ENCODE measurements at places on chromosomes 1 and 21.

- H3K36me3 ChIP-seq, result peaks cover 11% of the 10 kb centered on the region
- no peak for DNase-seq
- peak overlapping the region; percentile 86 for H3K27ac ChIP-seq
- no peak overlapping the region for H3K4me3 ChIP-seq
- peaks cover 49% of the 10 kb centered on the region for H3K4me1 ChIP-seq
Measured at GRCh38 chr1:89310505-89310904, 37.8 kb upstream of the GBP5 start.

DNA sequence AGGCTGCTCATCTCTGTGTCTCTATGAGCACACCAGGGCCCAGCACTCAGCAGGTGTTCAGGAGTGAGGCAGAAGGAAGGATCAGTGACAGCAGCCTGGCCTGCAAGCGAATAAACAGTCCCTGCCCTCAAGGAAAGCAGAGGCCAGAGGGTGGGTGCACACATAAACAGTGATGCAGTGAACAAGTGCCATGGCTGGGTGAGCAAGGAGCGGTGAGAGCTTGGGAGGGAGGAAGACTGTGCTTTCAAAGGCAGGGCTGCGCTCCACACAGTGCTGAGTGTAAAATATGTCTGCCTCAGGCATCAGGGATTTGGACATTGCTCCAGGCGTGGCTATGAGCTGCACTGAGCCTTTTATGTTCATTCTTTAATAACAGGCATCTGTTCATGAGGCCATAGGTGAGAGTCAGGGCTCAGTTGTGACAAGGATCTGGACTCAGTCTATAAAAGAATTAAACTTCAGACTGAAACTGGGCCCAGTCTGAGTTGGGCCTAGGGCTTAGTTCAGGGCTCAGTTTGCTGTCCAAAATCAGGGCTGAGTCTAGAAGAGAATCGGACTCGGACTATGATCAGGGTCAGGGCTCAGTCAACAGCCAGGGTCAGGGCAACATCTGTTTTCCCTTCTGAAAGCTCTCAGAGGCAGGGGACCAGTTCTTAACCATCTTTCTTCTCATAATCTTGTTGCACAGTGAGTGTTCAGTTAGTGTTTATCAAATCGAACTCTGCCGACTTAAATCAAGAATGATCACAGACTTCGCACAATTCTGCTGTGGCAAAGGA is 213.7 kb downstream of the FOXD2 start:
- no peaks in the 10 kb centered on the region for H3K36me3 ChIP-seq
- no peak for DNase-seq
- H3K4me1 ChIP-seq, result no peaks in the 10 kb centered on the region
- H3K27ac ChIP-seq, result no peak overlapping the region
- peaks cover 13% of the 10 kb centered on the region for H3K27me3 ChIP-seq

- no peak overlapping the region for H3K4me3 ChIP-seq
- no peaks in the 10 kb centered on the region for H3K36me3 ChIP-seq
- peaks cover 2% of the 10 kb centered on the region for H3K27me3 ChIP-seq
- DNase-seq, result no peak
- H3K27ac ChIP-seq, result no peak overlapping the region
Measured at GRCh38 chr1:221635305-221635704, 106.6 kb downstream of the DUSP10 start.

GRCh38 chr1:181159451-181160140 is 71.1 kb downstream of the IER5 start:
- no peak overlapping the region for H3K4me3 ChIP-seq
- peaks cover 2% of the 10 kb centered on the region for H3K27me3 ChIP-seq
- H3K4me1 ChIP-seq, result peaks cover 25% of the 10 kb centered on the region
- DNase-seq, result peak; percentile 77
- H3K36me3 ChIP-seq, result peaks cover 4% of the 10 kb centered on the region

GRCh38 chr1:172141341-172141881 is 279.1 kb upstream of the C1orf105 start:
- no peak overlapping the region for H3K4me3 ChIP-seq
- no peaks in the 10 kb centered on the region for H3K36me3 ChIP-seq
- H3K27me3 ChIP-seq, result no peaks in the 10 kb centered on the region

DNA sequence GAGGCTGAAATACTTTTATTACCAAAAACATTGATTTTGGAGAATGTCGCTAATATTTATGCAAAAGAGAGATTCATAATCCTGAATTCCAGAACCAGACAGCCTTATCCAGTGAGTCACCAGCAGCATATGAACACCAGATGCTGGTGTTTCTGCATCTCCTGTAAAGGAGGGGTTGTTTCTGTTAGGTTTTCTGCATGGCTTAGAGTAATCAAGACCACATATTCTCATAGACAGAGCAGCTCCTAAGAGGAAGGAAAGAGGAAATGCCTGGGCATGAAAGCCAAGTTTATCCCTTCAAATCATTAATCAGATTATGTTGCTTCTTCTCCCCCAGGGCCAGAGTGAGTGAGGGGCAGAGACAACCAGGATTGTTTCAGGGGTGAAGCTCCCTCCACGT is 86.2 kb downstream of the NGF start:
- no peak overlapping the region for H3K4me3 ChIP-seq
- no peaks in the 10 kb centered on the region for H3K36me3 ChIP-seq
- H3K27me3 ChIP-seq, result peaks cover 10% of the 10 kb centered on the region
- no peak for DNase-seq
- no peak overlapping the region for H3K27ac ChIP-seq
- H3K4me1 ChIP-seq, result no peaks in the 10 kb centered on the region

- peaks cover 3% of the 10 kb centered on the region for H3K27me3 ChIP-seq
- H3K4me3 ChIP-seq, result no peak overlapping the region
- DNase-seq, result no peak
Measured at GRCh38 chr1:5564578-5565257, 427.5 kb downstream of the NPHP4 start.

GRCh38 chr1:31757204-31757679 is 6.9 kb downstream of the ADGRB2 start:
- no peak overlapping the region for H3K4me3 ChIP-seq
- peaks cover 7% of the 10 kb centered on the region for H3K27me3 ChIP-seq
- H3K36me3 ChIP-seq, result no peaks in the 10 kb centered on the region
- no peak overlapping the region for H3K27ac ChIP-seq
- peaks cover 13% of the 10 kb centered on the region for H3K4me1 ChIP-seq

GRCh38 chr1:62353853-62354252 is 34.6 kb upstream of the KANK4 start:
- H3K36me3 ChIP-seq, result no peaks in the 10 kb centered on the region
- no peaks in the 10 kb centered on the region for H3K27me3 ChIP-seq
- H3K27ac ChIP-seq, result no peak overlapping the region
- DNase-seq, result no peak

DNA sequence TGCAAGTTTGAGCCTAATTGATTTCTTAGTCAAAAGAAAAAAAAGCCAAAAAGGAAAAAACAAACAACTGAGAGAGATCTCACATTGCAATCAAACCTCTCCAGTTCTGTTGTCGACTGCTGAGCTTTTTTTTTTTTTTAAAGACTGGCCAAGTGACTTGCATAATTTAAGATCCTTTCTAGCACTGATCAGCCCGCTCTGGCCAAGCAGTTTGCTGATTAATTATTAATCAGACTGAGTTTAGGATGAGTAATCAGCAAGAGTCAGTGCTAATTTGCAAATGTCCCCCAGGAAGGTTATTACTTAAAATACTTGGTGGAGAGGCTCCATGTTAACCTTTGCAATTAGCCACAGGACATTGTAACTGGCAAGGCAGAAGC is 39.3 kb downstream of the HMGB4 start:
- no peaks in the 10 kb centered on the region for H3K36me3 ChIP-seq
- H3K4me1 ChIP-seq, result no peaks in the 10 kb centered on the region
- no peak for DNase-seq
- peaks cover 29% of the 10 kb centered on the region for H3K27me3 ChIP-seq
- H3K4me3 ChIP-seq, result no peak overlapping the region
- no peak overlapping the region for H3K27ac ChIP-seq

DNA sequence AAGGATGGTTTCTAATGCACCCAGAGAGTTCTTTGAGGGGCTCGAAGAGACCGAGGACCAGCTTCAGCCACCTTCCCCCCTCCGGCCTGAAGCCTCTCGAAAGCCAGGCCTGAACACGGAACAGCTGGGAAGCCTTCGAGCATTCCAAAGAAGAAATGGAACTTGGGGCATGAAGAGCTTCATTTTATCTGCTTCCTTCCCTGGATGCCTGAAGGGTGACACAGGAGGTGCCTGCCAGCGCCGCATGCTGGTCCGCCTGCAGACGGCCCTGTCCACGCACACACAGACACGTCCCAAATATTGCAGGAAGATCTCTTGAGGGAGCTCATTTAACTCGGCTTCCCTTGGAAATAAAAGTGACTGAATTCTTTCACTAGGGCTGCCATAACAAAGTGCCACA is 73.7 kb downstream of the TOMM20 start:
- DNase-seq, result no peak
- no peak overlapping the region for H3K4me3 ChIP-seq
- no peaks in the 10 kb centered on the region for H3K36me3 ChIP-seq
- H3K4me1 ChIP-seq, result peaks cover 8% of the 10 kb centered on the region
- H3K27me3 ChIP-seq, result no peaks in the 10 kb centered on the region
- H3K27ac ChIP-seq, result no peak overlapping the region

GRCh38 chr1:114131526-114132220 is 22.0 kb downstream of the SYT6 start:
- DNase-seq, result no peak
- H3K27me3 ChIP-seq, result peaks cover 6% of the 10 kb centered on the region
- H3K4me1 ChIP-seq, result peaks cover 7% of the 10 kb centered on the region
- H3K36me3 ChIP-seq, result no peaks in the 10 kb centered on the region
- H3K4me3 ChIP-seq, result no peak overlapping the region

GRCh38 chr21:44359396-44359795 is 6.0 kb downstream of the TRPM2 start:
- peaks cover 28% of the 10 kb centered on the region for H3K4me1 ChIP-seq
- H3K27ac ChIP-seq, result no peak overlapping the region
- H3K4me3 ChIP-seq, result no peak overlapping the region
- no peaks in the 10 kb centered on the region for H3K27me3 ChIP-seq
- no peak for DNase-seq
- no peaks in the 10 kb centered on the region for H3K36me3 ChIP-seq

DNA sequence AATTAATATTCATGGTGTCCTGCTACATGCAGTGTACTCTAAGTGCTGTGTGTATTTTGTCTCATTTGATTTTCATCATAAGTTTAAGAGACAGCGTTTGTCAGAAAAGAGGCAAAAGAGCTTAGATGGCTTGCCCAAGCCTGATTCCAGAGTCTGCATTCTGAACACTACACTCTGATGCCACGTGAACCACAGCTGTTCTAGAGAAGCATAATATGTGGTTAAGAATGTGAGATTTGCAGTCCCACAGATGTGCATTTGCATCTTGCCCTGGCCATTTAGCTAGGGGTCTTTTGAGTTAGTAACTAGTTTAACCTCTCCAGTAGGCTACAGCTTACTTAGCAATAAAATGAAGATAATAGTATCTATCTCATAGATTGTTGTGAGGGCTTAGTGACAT is 9.2 kb upstream of the GADD45A start:
- DNase-seq, result no peak
- no peaks in the 10 kb centered on the region for H3K27me3 ChIP-seq
- peaks cover 22% of the 10 kb centered on the region for H3K4me1 ChIP-seq
- H3K4me3 ChIP-seq, result no peak overlapping the region
- no peaks in the 10 kb centered on the region for H3K36me3 ChIP-seq

DNA sequence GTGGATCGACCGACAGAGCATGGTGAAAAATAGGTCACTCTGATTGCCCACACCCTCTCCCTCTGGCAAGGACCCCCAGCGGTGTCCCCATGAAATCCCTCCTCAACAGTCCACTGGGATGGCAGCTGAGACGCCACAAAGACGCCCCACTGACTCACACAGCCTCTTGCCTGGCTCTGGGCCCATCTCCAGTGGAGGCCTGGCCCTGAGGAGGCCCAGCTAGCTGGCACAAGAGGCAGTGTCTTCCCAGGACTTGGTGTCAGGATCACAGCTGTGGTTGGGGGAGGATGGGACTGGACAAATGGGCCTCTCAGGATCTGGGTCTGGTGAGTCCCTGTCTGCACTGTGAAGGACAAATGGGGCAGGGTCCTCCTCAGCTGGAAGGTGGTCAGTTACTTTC is 4.6 kb downstream of the ALX3 start:
- peaks cover 37% of the 10 kb centered on the region for H3K27me3 ChIP-seq
- H3K27ac ChIP-seq, result no peak overlapping the region
- DNase-seq, result no peak
- no peak overlapping the region for H3K4me3 ChIP-seq

- peak overlapping the region; percentile 83 for H3K4me3 ChIP-seq
- H3K27me3 ChIP-seq, result no peaks in the 10 kb centered on the region
- H3K36me3 ChIP-seq, result peaks cover 13% of the 10 kb centered on the region
Measured at GRCh38 chr1:156591181-156591431, 470 bp upstream of the NAXE start.

GRCh38 chr1:30984991-30985503 is 76.5 kb upstream of the SDC3 start:
- no peak for DNase-seq
- H3K27ac ChIP-seq, result no peak overlapping the region
- H3K27me3 ChIP-seq, result no peaks in the 10 kb centered on the region
- no peak overlapping the region for H3K4me3 ChIP-seq
- H3K4me1 ChIP-seq, result peaks cover 44% of the 10 kb centered on the region

- DNase-seq, result no peak
- no peak overlapping the region for H3K4me3 ChIP-seq
- H3K27me3 ChIP-seq, result peaks cover 57% of the 10 kb centered on the region
- H3K27ac ChIP-seq, result no peak overlapping the region
Measured at GRCh38 chr1:107138166-107138565, 2.7 kb upstream of the NTNG1 start.

DNA sequence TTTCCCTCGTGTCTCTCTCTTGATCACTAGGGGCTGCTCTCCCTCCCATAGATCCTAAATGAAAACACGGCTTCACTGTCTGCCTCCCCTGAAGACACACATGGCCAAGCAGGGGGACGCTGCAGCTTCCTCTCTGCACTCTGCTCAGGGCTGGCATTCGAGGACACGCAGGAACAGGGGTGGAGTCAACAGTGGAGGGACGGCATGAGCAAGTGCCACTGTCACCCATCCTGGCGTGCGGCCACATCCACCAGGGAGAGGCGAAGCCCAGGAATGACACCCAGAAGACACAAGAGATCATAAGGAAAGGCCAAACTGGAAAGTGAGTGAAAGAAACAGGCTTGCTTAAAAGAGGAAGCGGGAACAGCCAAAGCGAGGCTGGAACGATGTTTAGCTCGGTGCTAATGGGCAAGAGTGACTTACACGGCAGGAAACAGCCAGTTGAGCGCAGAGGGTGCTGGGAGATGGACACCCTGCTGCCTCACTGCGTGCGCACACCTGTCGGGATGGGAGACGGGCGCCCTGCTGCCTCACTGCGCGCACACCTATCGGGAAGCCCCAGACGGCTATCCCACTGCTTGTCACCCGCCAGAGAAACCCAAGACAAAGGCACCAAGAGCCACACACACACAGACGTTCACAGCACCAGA is 13.6 kb upstream of the C1QTNF12 start:
- peaks cover 8% of the 10 kb centered on the region for H3K4me1 ChIP-seq
- DNase-seq, result no peak
- H3K27me3 ChIP-seq, result no peaks in the 10 kb centered on the region

GRCh38 chr1:7491109-7491817 is 279.8 kb upstream of the VAMP3 start:
- no peaks in the 10 kb centered on the region for H3K36me3 ChIP-seq
- H3K27me3 ChIP-seq, result peaks cover 4% of the 10 kb centered on the region
- no peak overlapping the region for H3K4me3 ChIP-seq
- H3K4me1 ChIP-seq, result no peaks in the 10 kb centered on the region
- no peak for DNase-seq
- no peak overlapping the region for H3K27ac ChIP-seq

Measured in activated naive CD4-positive, alpha-beta T cell treated with anti-CD3 and anti-CD28 coated beads for 36 hours (primary cell).